ENCODE measurements at places on chromosomes 1 and 21.

DNA sequence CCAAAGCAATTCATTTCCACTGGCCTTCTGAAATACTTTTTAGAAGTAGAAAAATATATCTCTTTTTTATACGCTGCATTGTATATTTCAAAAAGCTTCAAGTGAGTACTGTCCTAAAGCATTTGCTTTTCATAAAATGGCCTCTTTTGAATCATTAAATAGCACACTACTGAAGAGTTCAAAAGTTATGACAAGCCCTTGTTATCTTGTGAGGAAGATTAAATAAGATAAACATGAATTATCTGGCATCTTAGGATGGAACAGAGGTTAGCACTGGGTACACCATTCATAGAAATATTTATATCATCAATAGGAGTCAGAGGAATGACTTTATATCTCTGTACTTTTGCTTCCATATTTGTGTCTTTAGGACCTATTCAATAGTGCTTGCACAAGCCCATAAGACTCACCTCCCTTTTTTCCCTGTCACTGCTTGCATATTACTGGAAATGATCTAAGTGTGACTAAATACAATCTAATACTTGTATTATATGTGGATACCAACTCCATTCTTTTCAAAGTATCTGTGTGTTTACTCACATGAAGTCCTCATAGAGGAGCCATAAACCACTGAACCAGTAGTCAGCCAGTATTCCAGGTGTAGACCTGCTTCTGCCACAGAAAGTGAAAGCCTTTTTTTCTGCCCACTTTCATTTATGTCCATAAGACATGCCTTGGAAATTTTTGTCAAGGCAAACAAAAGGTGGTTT is 274.2 kb upstream of the C1orf105 start:
- no peak for DNase-seq

DNA sequence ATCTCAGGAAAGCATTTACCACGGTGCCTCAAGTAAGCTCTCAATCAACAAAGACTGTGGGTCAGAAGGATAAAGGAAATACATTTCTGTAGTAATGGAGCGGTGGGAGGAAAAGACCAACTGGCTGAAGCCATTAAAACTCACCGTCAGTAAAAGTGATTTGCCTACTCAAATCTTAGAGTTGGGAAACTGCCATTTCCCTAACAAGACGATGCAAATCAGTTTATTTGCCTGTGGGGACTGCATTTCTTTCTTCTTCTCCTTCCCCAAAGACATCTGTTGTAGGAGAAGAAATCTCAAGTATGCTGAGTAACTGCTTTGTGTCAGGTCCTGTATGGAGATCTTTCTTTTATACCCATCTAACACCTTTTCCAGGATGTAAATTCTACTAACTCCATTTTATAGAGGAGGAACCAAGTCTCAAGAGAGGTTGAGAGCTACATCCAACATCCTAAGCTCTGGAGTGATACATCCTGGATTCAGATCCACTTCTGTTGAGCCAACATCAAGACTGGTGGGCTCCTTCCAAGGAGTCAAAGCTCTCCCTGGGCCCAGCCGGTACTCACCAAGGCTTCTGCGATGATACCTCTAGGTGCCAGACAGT is 219.3 kb upstream of the FGGY start:
- no peak for DNase-seq

- DNase-seq = no peak
These were observed 80.6 kb downstream of the PAPPA2 start for GRCh38 chr1:176543360-176544129.

DNA sequence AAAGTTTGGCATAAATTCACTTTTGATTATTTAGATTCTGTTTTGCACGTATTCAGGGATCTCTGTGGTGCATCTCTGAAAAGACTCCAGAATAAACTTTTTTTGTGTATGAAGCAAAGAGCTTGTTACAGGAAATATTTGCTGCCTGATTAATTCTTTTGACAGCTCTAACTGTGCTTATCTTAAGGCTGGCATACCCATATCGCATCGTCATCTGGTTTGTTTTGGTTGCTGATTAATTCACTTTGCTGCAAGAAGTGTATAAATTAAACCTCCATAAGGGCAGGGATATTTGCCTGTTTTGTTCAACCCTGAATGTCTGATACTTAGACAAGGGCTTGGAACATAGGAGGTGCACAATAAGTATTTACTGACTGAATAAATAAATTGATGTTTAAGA is 17.5 kb upstream of the DUSP10 start:
- DNase-seq = no peak

- DNase-seq = peak; percentile 19
These were observed 8.0 kb upstream of the NIBAN1 start for GRCh38 chr1:184982002-184982954.

DNA sequence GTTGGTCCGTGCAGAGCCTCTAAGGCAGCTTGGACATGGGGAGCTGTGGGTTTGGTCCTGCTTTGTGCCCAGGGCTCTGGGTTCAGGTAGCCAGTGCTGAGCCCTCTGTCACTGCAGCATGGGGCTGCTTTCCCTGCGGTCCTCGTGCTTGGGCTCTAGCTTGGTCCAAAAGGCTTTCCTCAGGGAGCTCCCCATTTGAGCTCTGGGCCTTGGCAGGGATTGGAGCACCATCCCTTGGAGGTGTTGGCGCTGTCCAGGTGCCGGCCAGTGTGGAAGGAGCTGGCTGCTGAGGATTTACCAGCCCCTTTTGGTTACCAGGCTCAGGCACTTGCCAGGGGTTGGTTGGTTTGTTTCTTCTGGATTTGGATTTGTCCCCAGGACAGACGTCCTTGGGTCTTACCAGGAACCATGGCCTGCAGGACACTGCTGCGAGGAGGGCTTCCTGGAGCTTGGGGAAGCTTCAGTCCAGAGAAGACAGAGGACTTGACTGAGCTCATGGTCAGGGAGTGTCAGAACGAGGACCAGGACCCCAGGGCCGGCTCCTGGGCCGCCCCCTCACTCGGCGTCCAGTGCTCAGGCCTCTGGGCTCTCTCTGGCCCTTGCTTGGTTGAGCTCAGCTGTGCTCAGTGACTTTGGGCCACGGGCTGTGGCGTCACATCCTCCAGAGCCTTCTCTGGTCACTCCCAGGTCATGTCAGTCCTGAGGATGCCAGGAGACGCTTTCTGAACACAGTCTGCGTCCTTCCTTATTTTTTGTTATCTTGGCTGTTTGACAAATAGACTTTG is 224.7 kb downstream of the CAMTA1 start:
- no peak for DNase-seq

GRCh38 chr1:245041058-245041698 is 113.6 kb upstream of the KIF26B start:
- DNase-seq = no peak

- DNase-seq = peak; percentile 3
These were observed 1326.5 kb upstream of the B3GALT2 start for GRCh38 chr1:194512957-194513356.

- no peak for DNase-seq
These were observed 83.4 kb downstream of the MATN1 start for GRCh38 chr1:30639881-30640452.

- no peak for DNase-seq
These were observed 121.1 kb upstream of the RAVER2 start for GRCh38 chr1:64623750-64624191.
